ENCODE measurements at places on chromosomes 3 and 15.

DNA sequence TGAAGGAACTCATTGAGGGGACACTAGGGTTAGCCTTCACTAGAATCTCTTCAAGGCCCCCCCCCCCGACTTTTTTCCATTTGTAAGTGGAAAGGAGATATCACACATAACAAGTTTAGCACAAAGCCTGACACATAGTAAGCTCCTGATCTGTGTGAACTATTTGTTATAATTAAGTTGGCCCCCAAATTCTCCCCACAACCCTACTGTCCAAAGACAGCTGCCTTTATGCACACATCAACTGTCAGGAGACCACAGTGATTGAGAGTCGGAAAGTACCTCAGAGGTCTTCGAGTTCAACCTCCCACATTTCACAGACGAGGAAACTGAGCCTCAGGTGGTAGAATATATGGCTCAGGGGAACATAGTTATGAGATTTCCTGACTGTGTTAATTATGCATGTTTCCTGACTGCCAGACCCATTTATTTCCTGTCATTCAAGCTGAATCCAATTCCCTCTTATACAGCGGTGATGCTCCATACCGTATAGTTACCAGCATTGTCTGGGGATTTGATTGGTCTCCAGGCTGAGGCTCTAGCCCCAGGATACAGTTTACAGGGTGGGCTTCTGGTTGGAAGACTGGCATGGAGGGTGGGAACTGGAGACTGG is 227.4 kb upstream of the CMC1 start:
- no peak for DNase-seq

GRCh38 chr3:48748754-48749153 is 31.7 kb upstream of the IP6K2 start:
- no peak for DNase-seq

GRCh38 chr15:73686781-73687256 is 2.6 kb downstream of the CD276 start:
- no peak for DNase-seq

- DNase-seq, result no peak
Observed at GRCh38 chr15:43187544-43188155, 2.4 kb downstream of the CCNDBP1 start.

GRCh38 chr3:51940648-51941462 is 849 bp downstream of the RRP9 start:
- DNase-seq, result no peak

DNA sequence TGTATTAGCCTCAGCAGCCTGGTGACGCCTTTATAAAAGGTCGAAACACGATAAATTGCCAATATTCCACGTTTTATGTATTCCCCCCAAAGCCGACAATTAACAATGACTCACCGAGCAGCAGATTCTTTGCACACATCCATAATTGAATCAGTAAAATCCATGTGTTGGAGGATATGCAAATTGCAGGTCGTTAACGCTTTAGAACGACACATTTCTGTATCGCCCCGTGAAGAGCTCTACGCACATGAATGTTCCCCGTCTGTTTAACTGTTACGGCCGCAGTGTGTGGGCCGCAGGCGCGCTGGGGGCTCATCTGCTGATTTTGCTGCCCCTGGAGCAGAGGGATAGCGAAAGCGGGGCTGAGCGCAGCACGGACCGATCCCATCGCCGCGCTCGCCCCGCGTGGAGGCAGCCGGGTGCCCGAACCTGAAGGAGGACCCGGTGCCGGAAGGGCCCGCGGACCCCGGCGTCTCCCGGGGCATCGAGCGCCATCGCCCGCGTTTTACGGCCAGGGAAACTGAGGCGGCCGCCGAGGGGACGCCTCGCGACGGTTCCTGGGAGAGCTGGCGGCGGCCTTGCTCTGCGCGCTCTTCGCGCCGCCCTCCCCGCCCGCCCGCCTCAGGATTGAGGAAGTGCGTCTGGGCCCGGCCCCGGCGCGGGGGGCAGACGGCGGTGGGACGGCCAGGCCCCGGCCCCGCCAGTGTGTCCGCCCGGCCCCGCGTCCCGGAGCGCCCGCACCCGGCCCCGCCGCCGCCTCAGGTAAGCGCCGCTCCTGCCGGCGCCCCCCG is at the start of gene LRRK1:
Gene LRRK1, plus strand, starts transcription at position 668 of the 791 bp plus-strand sequence. CDS start 5,276 bp downstream, outside the sequence.
- DNase-seq, result peak; percentile 73

DNA sequence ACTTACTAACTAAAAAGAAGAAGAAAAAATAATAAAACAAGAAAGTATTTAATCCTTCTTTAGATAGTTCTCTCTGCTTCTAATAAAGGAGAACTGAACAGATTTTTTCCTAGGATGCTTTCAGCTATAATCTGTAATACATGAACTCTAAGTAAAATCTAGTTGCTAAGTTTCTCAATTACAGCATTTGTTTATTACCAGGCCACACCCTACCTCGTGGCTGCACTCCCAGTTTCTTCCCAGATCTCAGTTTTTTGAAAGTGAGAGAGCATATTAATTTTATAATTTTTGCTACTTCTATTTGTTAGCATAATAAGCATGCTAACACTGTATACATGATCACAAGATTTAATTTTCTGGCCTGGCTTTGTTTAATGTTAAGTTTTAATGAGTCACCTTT is 258.3 kb downstream of the IL5RA start:
- no peak for DNase-seq

DNA sequence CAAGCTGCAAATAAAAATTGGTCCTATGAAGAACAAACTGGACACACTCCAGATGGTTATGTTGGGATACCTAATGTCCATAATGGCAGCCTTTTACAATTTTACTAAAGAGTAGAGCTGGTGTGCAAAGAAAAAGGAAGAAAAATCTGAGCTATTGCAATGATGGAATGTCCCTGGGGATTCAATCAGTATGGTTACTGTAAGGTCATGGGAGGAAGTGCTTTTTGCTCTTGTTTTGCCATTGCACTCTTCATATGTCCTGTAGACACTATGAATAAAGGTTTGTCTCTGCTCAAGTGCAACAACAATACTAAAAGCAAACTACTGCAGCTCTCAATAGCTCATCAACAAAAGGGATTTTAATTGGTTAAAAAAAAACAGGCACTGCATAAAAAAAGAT is 5.4 kb downstream of the PFN2 start:
- DNase-seq, result no peak

GRCh38 chr15:93121107-93121506 is 32.1 kb upstream of the RGMA start:
- DNase-seq, result no peak

DNA sequence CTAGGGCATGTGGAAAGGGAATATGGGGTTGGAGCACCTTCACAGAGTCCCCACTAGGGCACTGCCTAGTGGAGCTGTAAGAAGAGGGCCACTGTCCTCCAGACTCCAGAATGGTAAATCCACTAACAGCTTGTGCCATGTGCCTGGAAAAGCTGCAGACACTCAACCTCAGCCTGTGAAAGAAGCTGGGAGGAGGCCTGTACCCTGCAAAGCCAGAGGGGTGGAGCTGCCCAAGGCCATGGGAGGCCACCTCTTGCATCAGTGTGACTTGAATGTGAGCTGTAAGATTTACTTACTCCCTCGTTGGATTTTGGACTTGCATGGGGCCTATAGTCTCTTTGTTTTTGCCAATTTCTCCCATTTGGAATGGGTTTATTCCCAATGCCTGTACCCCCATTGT is 705.2 kb upstream of the ROBO1 start:
- no peak for DNase-seq

DNA sequence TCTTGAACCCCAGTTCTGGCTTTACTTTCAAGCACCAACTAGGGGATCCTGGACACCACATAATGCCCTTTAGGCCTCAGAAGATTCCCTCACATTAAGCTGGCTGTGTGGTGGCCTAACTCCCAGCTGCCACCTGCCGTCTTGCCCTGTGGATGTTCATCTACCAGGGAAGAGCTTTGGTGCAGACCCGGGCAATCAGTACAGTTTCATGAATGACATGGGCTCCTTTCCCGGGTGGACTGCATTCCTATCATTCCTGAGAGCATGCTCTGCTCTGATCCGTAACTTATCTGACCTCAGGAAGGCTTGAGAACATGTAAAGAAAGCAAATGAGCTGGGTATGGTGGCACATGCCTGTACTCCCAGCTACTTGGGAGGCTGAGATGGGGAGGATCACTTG is 50.0 kb upstream of the GSK3B start:
- peak; percentile 61 for DNase-seq

DNA sequence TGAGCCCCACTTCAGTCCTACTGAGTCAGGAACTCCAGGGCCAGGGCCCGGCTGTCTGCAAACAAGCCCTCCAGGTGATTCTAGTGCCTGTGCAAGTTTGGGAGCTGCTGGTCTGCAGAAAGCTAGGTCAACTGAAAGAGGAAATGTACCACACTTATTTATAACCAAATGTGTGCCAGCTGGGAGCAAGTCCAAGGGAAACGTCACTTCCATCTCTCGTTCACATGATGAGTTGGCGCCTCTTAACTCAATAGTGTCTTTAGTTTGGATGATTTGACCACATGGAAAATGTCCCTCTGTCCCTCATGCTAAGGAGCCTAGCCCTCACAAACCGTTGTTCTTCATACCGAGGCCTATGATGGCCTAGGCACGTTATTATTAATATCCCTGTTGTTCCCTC is 43.2 kb downstream of the GOLGA8S start:
- DNase-seq, result peak; percentile 59

- DNase-seq, result no peak
Observed at GRCh38 chr15:84788500-84788899, 28.7 kb upstream of the ALPK3 start.

DNA sequence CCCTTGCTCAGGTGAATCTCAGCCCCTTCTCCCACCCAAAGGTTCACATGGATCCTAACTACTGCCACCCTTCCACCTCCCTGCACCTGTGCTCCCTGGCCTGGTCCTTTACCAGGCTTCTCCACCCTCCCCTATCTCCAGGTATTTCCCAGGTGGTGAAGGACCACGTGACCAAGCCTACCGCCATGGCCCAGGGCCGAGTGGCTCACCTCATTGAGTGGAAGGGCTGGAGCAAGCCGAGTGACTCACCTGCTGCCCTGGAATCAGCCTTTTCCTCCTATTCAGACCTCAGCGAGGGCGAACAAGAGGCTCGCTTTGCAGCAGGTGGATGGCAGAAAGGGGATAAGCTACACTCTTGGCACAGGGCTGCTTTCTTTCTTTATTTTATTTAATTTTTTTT is 4.5 kb downstream of the FAM131A start:
- no peak for DNase-seq

GRCh38 chr15:101781928-101782327 is 21.4 kb upstream of the OR4F6 start:
- DNase-seq, result no peak

DNA sequence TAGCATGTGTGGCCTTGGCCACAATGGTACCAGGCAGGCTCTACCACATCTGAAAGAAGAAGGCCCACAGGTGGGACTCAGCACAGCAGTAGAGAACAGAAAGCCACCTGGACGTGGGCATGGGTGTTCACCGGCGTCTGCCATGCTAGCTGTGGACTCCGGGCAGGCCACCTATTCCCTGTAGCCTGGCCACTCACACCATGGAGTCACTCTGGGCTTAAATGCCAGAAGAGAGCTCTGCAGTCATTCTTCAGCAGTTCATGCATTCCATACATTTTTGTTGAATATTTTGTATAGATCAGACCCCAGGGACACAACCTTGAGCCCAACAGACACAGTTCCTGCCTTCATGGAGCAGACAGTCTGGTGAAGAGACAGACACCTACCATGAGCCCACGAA is 138.6 kb downstream of the SRGAP3 start:
- no peak for DNase-seq

GRCh38 chr3:134463676-134464063 is 22.1 kb downstream of the ANAPC13 start:
- DNase-seq, result no peak

DNA sequence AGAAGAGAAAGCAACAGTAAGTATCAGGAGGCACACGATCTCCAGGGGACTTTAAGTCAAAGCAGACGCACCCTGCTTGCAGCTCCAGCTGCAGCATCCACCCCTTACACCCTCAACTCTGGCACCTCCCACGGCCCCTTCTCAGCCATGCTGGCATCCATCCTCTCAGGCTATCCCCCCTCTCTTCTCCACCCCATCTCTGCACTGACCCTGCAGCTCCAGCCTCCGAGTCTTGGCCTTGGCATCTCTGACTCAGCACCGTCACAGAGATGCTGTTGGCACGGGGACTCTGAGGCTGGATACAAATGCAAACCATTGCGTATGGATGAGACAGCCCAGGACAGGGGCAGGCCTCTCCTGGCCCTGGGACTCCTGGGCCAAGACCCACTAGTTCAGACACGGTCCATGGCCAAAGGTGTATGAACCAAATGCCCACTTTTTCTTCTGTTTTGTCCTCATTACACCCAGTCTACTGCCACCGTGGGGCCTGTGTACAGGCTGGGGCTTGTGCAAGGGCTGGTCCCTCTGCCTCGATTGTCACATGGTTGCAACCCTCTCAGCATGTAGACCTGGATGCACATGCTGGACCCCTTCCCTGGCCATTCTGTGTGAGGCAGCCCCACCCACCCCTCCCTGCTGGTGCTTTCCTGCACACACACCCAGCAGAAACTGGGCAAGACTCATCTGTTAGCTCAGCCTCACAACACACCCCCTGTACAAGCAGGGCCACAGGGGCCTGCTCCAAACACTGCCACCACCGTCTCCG is 18.7 kb upstream of the ZXDC start:
- DNase-seq, result no peak

DNA sequence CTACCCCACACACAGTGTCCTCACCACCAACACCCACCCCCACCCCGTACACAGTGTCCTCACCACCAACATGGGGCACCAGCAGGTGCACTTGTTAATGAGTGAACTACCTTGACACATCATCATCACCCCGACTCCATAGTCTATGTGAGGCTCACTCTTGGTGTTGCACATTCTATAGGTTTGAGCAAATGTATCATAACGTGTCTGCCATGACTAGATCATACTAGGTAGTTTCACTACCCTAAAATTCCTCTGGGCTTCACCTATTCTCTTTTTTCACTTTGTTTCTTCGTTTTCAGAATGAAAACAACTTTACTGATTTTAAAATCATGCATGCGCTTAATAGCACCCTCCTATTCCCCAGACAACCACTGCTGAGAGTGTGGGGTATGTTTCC is 102.6 kb upstream of the SLC6A6 start:
- no peak for DNase-seq

- DNase-seq, result no peak
Observed at GRCh38 chr3:51836606-51837005, 24.8 kb upstream of the IQCF2 start.

- DNase-seq, result no peak
Observed at GRCh38 chr3:78659386-78659987, 1108.3 kb downstream of the ROBO1 start.

- DNase-seq, result no peak
Observed at GRCh38 chr3:131053043-131053859, 26.6 kb downstream of the NEK11 start.

- no peak for DNase-seq
Observed at GRCh38 chr15:87623832-87624231, 632.7 kb downstream of the NTRK3 start.

- no peak for DNase-seq
Observed at GRCh38 chr3:161989012-161989411, 492.4 kb downstream of the OTOL1 start.

- no peak for DNase-seq
Observed at GRCh38 chr3:169150920-169151319, 512.6 kb downstream of the MECOM start.

GRCh38 chr3:114144909-114145688 is 33.8 kb downstream of the DRD3 start:
- DNase-seq, result no peak

- DNase-seq, result no peak
Observed at GRCh38 chr3:27378331-27378730, 9.1 kb upstream of the NEK10 start.

All from RWPE2 (cell line).